ENCODE measurements at places on chromosomes 2 and 18.
A peak's percentile ranks its signal among the peaks of the same experiment; 100 is the strongest.

DNA sequence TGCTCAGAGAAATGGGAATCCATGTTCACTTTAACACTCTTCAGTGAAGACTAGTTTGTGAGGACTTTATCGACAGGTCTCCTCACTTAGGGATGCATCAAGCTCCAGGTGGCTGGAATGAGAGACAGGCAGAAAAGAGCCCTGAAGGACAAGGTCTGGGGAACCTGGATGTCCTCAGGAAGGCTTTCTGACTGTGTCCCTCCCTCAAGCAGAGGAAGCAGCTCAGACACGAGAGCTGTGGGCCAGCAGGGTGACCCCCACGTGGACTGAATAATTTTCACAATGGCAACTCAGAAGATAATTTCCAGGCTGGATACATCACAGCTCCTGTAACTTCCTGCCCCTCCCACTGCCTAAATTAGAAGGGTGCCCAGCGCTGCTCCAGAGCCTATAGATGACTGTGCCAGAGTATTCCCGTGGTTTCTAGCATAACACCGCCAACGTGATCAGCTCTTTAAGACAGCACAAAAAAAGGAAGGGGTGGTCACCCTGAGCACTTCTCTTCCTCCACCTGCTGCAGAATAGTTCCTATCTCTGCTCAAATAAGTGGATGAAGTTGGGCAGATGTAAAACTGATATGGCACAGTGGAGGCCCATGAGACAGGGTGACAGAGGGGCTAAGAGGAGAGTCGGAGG is 25.7 kb upstream of the NCK2 start:
- no peak for DNase-seq

GRCh38 chr18:9090578-9090977 is 11.9 kb upstream of the NDUFV2 start:
- DNase-seq = no peak

DNA sequence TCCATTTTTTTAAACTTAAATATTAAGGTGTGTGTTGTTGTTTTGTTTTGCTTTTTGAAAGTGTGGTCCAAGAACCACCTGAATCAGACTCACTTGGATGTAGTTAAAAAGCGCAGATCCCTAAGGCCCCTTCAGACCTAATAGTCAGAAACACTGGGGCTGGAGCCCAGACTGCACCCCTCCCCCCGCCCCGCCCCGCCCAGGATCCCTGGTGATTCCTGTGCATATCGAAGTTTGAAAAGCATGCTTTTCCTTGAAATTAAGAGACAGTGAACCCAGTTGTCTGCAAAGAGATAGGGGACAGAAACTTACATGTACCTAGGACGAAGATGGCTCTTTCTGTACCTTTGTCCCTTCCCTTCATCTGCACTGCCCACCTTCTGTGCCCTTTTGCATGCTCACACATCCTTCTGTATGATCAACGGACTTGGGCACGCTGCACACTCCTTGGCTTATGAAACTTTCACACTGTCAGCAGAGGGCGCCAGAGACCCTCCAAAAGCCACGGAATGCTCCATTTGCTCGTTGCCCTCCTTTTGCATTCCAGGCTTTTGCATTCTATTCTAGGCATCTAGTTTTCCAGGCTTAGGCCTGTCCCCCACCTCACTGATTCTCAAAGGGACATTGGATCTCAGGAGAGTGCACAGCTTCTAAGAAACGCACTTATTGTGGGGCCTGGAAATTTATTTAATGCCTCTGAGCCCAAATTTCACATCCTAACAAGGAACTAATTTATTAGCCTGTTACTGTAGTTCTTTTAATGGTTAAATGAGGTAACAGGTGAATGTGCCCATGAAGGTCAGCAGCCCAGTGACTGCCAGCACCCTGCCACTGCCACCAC is 32.8 kb upstream of the SLC14A1 start:
- peak; percentile 95 for DNase-seq

- peak; percentile 81 for DNase-seq
Observed at GRCh38 chr2:207474863-207475485, 54.8 kb upstream of the CREB1 start.

- DNase-seq = no peak
Observed at GRCh38 chr2:124136110-124136509, 111.0 kb downstream of the CNTNAP5 start.

GRCh38 chr2:55419679-55420438 is at the start of gene CCDC88A:
Gene CCDC88A, minus strand, starts transcription at chr2:55419856. Its CDS starts 777 bp downstream, at chr2:55419079.
- peak; percentile 99 for DNase-seq

- DNase-seq = no peak
Observed at GRCh38 chr2:212901604-212902275, 249.7 kb downstream of the IKZF2 start.

GRCh38 chr2:147500229-147500628 is 344.6 kb upstream of the ACVR2A start:
- no peak for DNase-seq

GRCh38 chr2:150601280-150602038 is 114.0 kb upstream of the RND3 start:
- no peak for DNase-seq

DNA sequence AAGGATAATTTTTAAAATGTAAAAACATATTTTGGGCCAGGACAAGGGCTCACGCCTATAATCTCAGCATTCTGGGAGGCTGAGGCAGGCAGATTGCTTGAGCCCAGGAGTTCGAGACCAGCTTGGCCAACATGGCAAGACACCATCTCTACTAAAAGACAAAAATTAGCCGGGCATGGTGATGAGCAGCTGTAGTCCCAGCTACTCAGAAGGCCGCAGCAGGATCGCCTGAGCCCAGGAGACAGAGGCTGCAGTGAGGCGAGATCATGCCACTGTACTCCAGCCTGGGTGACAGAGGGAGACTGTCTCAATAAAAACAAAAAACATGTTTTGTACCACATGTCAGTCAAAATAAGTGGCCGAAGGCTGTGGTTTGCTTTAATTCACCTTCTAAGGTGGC is 122.5 kb downstream of the HDAC4 start:
- no peak for DNase-seq

GRCh38 chr2:85698880-85699254 is 4.7 kb downstream of the GNLY start:
- DNase-seq = no peak

DNA sequence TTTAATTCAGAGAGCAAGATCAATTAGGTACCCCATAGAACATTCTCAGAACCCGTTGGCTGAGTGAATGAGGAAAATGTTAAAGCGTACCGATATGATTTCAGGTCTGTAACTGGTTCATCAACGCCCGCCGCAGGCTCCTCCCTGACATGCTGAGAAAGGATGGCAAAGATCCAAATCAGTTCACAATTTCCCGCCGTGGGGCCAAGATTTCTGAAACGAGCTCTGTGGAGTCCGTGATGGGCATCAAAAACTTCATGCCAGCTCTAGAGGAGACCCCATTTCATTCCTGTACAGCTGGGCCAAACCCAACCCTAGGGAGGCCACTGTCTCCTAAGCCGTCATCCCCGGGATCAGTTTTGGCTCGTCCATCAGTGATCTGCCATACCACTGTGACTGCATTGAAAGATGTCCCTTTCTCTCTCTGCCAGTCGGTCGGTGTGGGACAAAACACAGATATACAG is 7.3 kb downstream of the TGIF1 start:
- DNase-seq = no peak

GRCh38 chr2:189298481-189298880 is 118.9 kb upstream of the COL5A2 start:
- DNase-seq = no peak

DNA sequence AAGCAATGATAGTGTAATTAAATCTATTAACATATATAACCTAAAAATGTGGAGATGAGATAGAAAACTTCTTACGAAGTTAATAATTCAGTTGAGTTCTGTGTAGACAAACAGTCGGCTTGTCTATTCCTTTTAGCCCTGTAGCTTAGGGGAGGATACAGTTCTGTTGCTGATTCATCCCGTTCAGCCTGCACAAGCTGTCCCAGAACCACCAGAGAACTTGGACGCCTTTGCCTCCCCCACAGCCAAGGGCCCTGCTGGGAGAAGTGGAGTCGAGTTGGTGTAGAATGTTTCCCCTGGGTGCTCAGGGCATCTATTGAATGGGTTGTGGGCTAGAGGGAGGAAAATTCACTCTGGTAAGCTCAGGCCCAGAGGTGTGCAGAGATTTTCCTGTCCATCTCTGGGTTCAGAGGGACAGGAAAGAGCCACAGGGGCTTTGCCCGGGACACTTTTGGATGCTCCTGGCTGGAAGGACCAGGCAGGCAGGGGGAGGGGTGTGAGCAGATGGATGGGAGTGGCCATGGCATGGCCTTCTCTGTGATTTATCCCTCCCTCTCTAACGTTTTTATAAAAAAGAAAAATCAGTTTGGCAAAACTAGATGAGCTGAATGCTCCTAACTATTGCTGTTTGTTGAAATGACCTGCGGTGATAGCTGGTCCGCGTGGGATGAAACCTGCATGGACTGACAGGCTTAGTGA is 42.8 kb upstream of the GALR1 start:
- DNase-seq = no peak

- no peak for DNase-seq
Observed at GRCh38 chr2:85699325-85699724, 5.2 kb downstream of the GNLY start.

- DNase-seq = no peak
Observed at GRCh38 chr2:109396202-109397180, 217.3 kb downstream of the SEPTIN10 start.

- no peak for DNase-seq
Observed at GRCh38 chr2:100945930-100946607, 56.0 kb upstream of the RPL31 start.

Data from erythroblast (primary cell).